ENCODE measurements at places on chromosomes 13 and 19. TPM values are rescaled to one million over a fixed set of nuclear protein-coding genes. Genes with fewer than 3 reads are reported as not detected.
A peak's percentile ranks its signal among the peaks of the same experiment; 100 is the strongest.

Gene ZNF723
- not detected for total RNA-seq

DNA sequence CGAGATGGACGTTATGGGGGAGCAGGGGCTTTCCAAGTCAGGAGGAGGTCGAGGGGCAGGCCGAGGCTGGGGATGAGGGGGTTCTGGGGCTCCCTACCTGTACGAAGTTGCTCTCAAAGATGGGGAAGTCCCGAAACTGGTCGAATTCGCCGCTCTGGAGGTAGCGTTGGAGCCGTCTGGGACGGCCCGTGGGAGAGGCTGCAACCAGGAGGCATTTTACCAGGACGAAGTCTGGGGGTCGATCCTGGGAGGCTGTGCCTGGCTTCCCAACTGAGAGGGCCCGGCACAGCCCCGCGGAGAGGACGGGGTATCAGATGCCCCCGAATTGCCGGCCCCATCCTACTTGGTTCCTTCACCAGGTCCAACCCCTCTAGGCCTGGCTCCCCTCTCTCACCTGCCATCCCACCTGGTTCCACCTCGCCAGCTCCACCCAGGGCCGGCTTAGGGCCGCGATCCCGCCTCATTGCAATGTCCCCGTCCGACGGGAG is 527 bp upstream of the EMC10 start:
- H3K36me3 ChIP-seq = peaks cover 22% of the 10 kb centered on the region
- no peak for DNase-seq
- peaks cover 23% of the 10 kb centered on the region for H3K4me1 ChIP-seq
- peak overlapping the region; percentile 73 for H3K27ac ChIP-seq
- H3K27me3 ChIP-seq = no peaks in the 10 kb centered on the region

- no peak overlapping the region for H3K4me3 ChIP-seq
- no peaks in the 10 kb centered on the region for H3K27me3 ChIP-seq
- peaks cover 56% of the 10 kb centered on the region for H3K36me3 ChIP-seq
- no peak for DNase-seq
- H3K4me1 ChIP-seq = peaks cover 21% of the 10 kb centered on the region
These were observed 20.9 kb downstream of the UPF1 start for GRCh38 chr19:18852648-18853047.

- H3K27ac ChIP-seq = no peak overlapping the region
- H3K36me3 ChIP-seq = peaks cover 5% of the 10 kb centered on the region
- DNase-seq = no peak
- H3K27me3 ChIP-seq = no peaks in the 10 kb centered on the region
- H3K4me1 ChIP-seq = peaks cover 17% of the 10 kb centered on the region
These were observed 3.6 kb upstream of the COMMD6 start for GRCh38 chr13:75541287-75541686.

DNA sequence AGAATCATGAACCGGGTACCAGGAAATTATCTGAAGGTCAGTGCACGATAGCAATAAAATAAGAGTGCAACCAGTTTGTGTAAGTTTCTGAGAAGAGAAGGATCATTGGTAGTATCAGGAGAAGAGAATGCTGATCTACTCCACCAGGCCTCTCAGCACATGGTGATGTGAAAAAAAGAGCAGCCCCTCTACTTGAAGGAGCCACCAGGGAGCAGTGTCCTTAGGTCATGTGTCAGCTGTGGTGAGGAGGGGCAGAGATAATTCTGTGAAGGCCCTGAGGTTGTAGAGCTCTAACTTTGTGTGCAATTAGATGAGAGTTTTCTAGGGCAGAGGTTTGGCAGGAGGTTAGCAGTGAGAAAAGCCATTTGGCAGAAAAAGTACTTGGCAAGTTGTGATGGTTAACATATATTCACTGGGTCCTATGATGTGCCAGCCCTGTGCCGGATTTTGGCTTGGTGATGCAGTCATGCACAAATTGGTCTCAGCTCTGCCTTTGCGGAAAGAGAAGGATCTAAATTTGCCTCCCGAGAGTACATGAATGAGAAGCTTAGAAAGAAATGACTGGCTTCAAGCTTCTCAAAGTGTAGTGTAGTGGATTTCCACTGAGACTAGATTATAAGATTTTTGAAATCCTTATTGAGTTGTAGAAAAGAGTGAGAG is 19.2 kb upstream of the ZC3H13 start:
- H3K27me3 ChIP-seq = no peaks in the 10 kb centered on the region
- H3K36me3 ChIP-seq = no peaks in the 10 kb centered on the region
- H3K4me1 ChIP-seq = no peaks in the 10 kb centered on the region
- H3K27ac ChIP-seq = no peak overlapping the region
- no peak for DNase-seq

Data from activated CD8-positive, alpha-beta T cell treated with anti-CD3 and anti-CD28 coated beads for 36 hours (primary cell).